Dorsolateral prefrontal cortex (tissue), 122 donors: ENCODE measurements at places on chromosomes 12 and 14. TPM values are rescaled to one million over a fixed set of nuclear protein-coding genes. Genes with fewer than 3 reads are reported as not detected.
A peak's percentile ranks its signal among the peaks of the same experiment; 100 is the strongest.

GRCh38 chr12:80627782-80628181 is 79.7 kb upstream of the MYF6 start:
- DNase-seq = no peak

- DNase-seq = no peak
These were observed 10.3 kb downstream of the RPS6KL1 start for GRCh38 chr14:74912801-74913200.

GRCh38 chr12:93571925-93572711 is at the start of gene SOCS2:
SOCS2 (plus strand) TSS chr12:93572675; CDS start chr12:93572898, 223 bp downstream.
- DNase-seq = no peak

- DNase-seq = no peak
These were observed 180.5 kb upstream of the LMNTD1 start for GRCh38 chr12:25733541-25733940.

DNA sequence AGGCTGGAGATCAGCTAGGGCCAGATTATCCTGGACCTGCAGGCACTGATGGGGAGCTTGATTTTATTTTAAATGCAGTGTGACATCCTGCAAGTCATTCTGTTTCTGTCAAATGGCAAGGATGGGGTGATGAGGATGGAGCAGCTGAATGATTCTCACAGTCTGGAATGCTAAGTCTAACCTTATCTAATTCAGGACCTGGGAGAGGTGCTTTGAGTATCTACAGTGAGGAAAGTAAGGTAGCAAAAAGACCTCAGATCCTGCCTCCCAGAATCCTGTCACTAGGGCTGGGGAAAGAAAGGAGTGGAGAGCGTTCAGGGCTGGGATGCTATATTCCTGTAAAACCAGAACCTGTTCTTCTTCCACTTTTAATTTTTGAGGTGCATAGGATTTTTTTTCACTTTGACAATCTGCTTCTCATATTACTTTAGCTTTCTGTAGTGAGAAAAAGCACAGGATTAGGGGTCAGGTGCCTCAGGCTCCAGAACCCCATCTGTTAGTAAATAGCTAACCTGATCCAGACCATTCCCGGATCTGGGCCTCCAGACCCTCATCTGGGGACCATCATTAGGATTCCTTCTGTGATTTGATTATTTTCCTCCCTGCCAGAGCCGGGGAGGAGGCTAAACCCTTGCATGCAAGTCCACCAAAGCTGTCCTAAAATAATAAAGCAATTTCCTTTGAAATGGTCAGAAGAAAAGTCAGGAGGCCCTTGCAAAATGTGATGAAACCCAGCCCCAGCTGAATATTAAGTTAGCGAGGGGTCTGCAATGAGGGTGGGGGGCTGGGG is 54.7 kb downstream of the ASCL1 start:
- DNase-seq = no peak

- DNase-seq = no peak
These were observed 19.5 kb upstream of the CERS5 start for GRCh38 chr12:50186681-50187080.

- DNase-seq = peak; percentile 59
These were observed 2.0 kb downstream of the MGP start for GRCh38 chr12:14883686-14884085.

DNA sequence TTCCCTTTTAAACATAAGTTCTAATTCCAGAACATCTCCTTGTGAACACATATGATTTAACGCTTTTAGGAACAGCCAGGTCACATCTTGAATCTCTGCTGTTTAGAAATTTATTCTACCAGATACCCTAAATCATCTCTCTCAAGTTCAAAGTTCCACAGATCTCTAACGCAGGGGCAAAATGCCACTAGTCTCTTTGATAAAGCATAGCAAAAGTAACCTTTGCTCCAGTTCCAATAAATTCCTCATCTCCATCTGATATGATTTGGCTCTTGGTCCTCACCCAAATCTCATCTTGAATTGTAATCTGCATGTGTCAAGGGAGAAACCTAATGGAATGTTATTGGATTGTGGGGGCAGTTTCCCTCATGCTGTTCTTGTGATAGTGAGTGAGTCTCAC is 96.3 kb upstream of the PLEKHA5 start:
- DNase-seq = no peak

HOXC6 gene
- not detected for total RNA-seq

GLIPR1L1 gene
- total RNA-seq = not detected
